ENCODE measurements at places on chromosomes 1 and 21.

- DNase-seq = no peak
These were observed 4.7 kb downstream of the THEMIS2 start for GRCh38 chr1:27877115-27877416.

GRCh38 chr21:27171707-27172106 is 204.8 kb upstream of the ADAMTS5 start:
- DNase-seq = no peak

- DNase-seq = no peak
These were observed 20.7 kb upstream of the MX1 start for GRCh38 chr21:41405321-41405720.

DNA sequence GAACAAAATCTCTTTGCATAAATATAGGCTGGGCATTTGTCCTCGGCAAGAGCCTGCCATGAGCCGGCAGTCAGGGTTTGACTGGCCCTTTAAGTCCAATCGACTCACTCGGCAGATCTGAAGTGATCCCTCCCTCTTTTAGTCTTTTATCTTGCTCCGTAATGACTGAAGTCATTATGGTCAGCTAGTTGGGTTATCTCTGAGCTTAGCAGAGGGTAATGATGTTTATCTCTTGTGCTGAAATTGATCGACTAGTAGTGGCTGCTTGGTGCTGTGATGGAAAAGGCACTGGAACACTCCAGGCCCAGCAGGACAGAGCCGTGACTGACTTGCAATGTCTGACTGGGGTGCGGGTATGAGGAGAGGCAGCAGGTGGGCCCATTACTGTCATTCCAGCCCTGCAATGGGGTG is 468 bp upstream of the ABCA4 start:
- DNase-seq = no peak

- DNase-seq = no peak
These were observed 87.6 kb downstream of the PDE9A start for GRCh38 chr21:42741066-42741465.

DNA sequence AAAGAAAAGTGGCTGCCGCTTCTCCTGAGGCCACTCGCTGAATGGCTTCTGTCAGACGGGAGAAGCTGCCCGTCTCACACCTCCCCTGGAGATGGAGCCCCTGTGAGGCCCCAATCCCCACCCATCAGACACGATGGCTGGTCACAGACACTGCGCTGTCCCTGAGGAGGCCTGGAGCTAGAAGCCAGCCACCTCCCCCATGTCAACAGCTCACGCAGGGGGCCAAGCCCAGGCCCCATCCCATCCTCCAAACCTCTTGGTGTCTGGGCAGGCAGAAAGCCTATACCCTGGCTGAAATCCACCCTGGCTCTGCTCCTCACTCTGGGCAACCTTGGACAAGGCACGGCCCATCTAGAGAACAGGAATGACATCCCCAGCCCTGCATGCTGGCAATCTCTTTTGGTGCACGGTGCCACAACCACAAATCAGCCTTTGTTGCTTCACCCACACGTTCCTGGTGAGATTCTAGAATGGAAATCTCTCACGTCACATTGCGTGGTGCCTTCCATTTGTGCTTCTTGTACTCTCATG is 273.9 kb upstream of the VAMP3 start:
- DNase-seq = no peak

GRCh38 chr1:220974431-220974830 is 95.2 kb downstream of the HLX start:
- no peak for DNase-seq

DNA sequence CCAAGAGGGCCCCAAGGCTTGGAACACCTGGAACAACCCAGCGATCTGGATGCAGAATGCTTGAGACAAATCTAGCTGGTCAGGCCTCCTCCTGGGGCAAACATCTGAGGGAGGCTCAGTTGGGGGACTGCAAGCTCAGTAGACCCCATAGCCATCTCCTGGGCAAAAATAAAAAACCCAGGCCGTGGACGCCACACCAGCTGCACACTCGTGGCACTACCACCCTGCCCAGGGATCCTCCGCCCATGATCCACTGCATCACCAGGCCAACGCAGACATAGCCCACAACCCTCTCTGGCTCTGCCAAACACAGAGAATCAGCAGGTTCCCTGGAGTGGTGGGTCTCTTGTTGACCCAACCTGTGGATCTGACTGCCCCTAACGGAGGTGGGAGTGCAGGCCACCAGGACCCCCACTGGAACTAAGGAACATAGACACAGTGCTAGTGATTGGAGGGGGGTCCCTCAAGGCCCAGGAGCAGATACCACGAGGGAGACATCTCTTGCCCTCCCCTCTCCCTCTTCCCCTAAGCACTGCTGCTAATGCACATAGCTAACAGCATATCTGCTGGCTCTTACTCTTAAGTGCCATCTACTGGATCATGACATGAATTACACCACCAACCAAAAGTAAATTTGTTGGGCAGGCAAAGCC is 147.2 kb downstream of the CHD1L start:
- DNase-seq = peak; percentile 6

- DNase-seq = no peak
These were observed 62.6 kb upstream of the MACF1 start for GRCh38 chr1:39141925-39142324.

DNA sequence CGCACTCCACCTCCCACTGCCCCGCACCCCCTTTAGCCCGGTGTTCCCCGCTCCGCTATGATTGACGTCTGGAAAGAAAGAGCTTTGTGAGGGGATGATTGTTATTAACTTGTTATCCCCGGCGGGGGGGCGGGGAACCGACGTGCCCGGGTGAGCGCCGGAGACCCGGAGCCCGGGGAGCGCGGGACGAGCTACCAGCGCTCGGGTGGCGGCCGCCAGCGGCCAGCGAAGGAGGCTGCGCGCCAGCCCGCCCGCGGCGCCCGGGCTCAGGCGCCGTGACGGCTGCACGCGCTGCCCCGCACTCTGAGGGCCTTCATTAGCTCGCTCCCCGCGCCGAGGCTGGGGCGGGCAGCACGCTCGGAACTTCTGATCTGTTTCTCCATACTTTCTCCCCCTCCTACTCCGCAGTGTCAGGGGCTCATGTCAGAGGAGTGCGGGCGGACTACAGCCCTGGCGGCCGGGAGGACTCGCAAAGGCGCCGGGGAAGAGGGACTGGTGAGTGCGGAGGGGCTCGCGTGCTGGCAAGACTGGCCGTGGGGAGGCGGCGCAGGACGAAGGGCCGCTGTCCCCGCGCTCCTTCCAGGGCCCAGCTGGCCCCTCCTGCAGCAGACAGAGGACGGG is 2.1 kb downstream of the LHX8 start:
- no peak for DNase-seq

DNA sequence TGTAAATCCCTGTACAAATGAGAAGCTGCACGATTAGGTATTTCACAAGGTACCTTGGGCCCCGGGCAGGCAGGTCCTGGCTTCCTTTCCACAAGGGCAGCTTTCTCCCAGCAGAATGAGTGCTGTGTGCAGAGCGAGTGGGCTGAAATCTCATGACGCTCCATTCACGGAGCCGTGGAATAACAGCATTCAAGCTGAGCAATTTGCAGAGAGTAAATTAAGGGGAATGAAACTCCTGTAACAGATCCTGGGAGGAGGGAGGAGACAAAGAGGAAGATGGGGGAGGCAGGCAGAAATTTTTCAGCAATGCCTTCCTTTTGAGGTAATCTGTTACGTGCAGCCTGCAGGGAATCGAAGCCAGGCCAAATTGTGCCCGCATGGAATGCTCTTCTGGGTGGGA is 239.9 kb downstream of the TNR start:
- DNase-seq = no peak

DNA sequence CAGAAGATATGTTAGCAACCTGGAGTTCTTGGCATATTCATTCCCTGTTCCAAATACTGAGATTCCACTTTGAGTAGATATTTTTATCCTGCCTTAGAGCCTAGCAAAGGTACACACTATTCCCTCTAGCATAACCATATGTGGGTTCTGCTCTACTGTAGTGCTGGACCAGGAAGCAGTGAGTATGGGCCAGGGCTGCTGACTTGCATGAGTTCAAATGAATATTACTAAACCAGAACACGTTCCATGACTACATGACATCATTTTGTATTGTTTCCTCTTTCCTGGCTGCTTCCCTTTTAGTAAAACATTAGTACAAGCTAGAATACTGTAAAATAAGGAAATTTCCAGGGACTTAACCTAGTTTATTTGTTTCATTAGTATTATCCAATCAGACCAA is 41.1 kb downstream of the TNFSF18 start:
- no peak for DNase-seq

- no peak for DNase-seq
These were observed 111.6 kb downstream of the MATN1 start for GRCh38 chr1:30611741-30612309.

DNA sequence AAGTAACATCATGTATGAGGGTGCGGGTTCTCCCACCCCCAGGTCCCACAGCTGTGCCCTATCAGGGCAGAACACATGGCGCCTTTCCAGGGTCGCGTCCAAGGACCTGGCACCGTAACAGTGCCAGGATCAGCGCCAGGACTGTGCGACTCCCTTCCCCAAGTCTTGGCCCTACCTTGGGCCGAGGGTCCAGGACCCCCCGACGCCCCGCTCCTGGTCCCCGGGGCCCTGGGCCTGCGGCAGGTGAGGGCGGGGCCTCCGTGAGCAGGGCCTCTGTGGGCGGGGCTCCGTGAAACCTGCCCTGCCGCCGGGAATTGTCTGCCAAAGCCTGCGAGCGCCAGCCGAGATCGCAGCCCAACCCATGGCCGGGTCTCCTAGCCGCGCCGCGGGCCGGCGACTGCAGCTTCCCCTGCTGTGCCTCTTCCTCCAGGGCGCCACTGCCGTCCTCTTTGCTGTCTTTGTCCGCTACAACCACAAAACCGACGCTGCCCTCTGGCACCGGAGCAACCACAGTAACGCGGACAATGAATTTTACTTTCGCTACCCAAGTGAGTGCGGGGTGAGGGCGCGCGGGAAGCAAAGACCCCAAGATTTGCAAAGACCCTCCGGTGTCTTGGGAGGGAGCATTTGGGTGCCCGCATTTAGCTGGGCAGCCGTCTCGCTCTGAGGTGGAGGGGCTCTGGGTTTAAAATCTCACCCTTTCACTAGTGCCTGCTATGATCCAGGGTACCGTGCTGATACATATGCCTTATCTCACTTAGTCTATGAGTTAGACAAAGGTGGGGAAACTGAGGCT is at the start of gene RHBG:
RHBG (plus strand) TSS at position 323 of the 796 bp plus-strand sequence; CDS start at position 362, 39 bp downstream.
- DNase-seq = peak; percentile 48

- DNase-seq = no peak
These were observed 205.4 kb upstream of the NFIA start for GRCh38 chr1:60876952-60877351.

GRCh38 chr1:107657356-107657755 is 307.6 kb downstream of the VAV3 start:
- no peak for DNase-seq

DNA sequence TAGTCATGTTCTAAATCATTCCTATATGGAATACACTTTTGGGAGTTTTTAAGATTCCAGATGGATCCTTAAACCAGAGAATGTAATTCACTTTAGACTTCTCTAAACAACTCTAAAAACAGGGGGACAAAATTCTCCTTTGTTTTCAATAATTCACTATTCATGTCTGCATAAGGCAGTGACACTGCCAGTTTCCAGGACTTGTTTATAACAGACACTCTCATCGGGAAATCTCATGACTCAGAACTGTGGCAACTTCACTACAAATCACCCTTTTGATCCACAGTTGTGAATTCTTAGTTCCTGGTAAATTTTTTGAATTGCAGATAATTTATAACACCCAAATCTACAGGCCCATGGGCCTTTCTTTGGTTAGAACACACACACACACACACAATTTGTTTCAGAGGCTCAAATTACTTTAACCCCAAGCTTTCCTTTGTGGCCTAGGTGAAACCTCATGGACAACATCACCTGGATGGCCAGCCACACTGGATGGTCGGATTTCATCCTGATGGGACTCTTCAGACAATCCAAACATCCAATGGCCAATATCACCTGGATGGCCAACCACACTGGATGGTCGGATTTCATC is at the start of gene OR2T4:
OR2T4 (plus strand) TSS at position 545 of the 595 bp plus-strand sequence; CDS start at position 545, 0 bp downstream.
- DNase-seq = no peak

DNA sequence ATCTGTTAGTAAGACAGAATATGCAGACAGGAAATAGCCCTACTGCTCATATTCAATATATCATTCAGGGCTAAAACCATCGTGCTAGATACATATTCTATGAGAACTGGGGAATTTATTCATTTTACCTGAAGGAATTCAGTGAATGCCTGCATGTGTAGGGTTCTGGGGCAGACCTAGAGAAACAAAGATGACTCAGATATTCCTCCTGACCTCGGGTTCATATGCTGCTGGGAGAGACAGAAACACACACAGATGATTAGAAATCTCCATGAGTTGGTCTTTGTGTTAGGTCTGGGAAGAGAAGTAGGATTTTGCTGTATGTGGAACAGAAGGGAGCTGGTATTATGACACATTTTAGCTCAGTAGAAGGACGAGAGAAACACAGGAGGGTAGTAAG is 176.5 kb upstream of the ST6GALNAC5 start:
- no peak for DNase-seq

GRCh38 chr1:164670026-164670425 is 111.0 kb downstream of the PBX1 start:
- no peak for DNase-seq

- no peak for DNase-seq
These were observed 21.6 kb downstream of the KCND3 start for GRCh38 chr1:111967886-111968285.

DNA sequence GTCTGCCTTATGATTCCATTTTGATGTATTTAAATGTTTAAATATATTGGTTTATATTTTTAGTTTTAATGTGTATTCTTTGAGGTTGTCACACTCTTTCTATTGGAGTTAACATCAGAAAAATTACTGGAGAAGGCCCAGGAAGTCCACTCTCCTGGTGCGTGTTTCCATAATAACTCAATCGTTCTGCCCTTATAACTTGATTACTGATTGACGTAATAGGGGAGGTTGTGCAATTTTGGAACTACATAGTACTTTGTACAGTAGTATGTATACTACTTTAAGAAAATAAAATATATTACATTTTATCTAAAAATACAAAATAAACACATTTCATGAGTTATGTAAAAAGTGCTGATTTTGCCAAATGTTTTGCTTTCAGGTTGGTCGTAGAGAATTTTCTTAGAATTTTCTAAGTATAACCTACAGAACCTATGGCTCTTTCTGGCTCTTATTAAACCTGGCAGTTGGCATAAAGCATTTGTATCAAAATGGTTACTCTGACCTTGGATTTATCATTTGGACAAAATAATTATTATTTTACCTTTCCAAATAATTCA is 5.7 kb downstream of the PLA2G4A start:
- DNase-seq = no peak

GRCh38 chr1:20349561-20349960 is 58.9 kb downstream of the VWA5B1 start:
- DNase-seq = no peak

DNA sequence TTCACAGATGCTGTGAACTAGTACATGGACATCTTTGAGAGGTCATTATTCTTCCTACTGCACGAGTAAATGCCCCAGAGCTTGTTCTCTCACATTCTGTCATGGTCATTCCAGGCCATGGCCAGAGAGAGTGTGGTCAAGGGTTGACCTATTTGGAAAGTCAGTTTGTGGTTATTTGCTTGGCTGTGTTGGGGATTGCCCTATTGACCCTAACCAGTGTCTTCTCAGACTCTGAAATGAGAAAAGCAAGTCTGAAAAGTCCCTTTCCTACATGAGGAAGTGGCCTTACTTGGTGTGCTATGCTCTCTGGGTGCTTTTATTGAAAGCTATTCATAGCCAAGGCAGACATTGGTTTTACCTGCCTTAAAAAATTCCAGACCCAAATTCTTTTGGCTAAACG is 26.6 kb downstream of the CLIC6 start:
- no peak for DNase-seq

- DNase-seq = no peak
These were observed 42.8 kb downstream of the CAPN9 start for GRCh38 chr1:230790026-230790425.

GRCh38 chr1:27193194-27193593 is 38.3 kb upstream of the SLC9A1 start:
- no peak for DNase-seq

GRCh38 chr1:173341307-173341706 is 134.2 kb upstream of the TNFSF4 start:
- no peak for DNase-seq
